ENCODE measurements at places on chromosomes 4 and X.

DNA sequence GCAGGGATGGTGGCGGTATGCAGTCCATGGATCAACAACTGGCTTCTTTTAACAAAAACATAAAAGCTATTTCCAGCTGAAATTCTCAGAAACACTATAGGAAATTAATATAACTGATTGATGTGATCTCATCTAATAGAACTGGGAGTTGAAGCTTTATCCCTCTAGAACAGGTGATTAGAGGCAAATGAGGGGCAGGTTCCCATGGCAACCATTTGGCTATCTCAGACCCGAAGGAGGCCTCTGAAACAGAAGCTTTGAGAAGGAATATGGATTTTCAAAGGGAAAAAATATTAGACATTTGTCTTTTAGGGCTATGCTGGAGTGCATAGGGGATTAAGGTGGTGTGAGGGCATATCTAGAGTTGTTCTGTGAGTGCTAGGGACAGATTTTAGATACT, 50.0 kb downstream of the IGSF1 start:
- no peak for DNase-seq

DNA sequence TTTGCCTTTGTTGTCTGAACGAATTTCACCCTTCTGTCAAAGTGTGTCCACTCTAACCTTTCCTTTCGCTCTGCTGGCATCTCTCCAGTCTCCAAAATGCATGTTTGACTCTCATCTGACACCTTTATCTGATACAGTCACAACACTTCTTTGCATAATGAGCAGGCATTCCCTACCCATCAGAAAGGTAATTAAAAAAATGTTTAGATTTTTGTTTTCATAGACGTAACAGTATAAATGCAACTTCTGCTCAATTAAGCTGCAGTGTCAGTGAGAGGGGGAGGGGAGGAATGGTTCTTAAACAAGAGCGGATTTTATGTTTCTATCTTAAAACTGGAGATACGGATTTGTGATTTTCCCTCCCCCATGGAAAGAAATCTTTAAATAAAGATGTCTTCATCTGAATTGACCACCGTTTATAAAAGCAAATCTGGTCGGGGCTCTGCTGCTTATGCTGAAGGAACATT, 70.2 kb downstream of the CXXC4 start:
- peak; percentile 21 for DNase-seq

- DNase-seq = no peak
Observed at GRCh38 chr4:186932631-186933187, 209.1 kb upstream of the FAT1 start.

GRCh38 chrX:39335513-39336235, 534.4 kb downstream of the MID1IP1 start:
- no peak for DNase-seq

DNA sequence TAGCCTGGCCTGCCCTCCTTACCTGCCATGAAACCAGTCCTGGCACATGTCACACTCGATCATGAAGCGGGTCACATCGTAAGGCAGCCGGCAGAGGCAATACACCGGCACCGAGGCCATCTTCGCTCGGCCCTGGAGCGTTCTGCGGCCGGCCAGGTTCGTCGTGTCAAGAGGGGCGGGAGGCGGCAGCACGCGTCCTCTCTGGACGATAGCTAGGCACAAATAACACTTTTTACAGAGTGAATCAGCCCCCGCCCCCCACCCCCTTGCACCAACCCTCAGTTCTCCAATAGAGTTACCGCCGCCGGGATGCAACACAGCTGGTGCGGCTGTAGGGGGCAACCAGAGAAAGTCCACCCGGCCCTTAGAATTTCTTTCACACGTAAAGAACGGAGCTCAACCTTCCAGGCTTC, 1.7 kb downstream of the PHF8 start:
- DNase-seq = peak; percentile 37

GRCh38 chrX:10471418-10471817, 149.0 kb downstream of the MID1 start:
- DNase-seq = no peak

All from cerebellar cortex (tissue), 1 donor.